ENCODE measurements at places on chromosomes 4 and X.
A peak's percentile ranks its signal among the peaks of the same experiment; 100 is the strongest.

DNA sequence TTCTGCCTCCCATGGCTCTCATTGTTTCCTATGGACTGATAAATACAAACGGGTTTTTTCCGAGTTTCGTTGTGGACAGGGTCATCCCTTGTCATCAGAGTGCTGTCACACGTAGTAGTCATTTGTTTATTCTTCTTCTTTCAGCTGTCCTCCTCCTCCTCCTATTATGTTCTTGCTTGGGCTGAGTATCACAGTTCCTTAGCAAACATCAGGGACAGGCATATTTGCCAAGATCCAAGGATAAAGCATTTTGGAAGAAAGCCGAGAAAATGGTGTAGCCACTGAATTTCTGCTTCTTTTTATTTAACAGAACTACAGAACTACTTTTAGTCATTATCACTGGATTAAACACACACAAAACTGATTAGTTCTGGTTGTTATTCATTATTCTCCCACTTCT, 167.9 kb downstream of the MAML3 start:
- DNase-seq: no peak

- no peak for DNase-seq
Observed at GRCh38 chr4:101356928-101357327, 9.6 kb upstream of the PPP3CA start.

DNA sequence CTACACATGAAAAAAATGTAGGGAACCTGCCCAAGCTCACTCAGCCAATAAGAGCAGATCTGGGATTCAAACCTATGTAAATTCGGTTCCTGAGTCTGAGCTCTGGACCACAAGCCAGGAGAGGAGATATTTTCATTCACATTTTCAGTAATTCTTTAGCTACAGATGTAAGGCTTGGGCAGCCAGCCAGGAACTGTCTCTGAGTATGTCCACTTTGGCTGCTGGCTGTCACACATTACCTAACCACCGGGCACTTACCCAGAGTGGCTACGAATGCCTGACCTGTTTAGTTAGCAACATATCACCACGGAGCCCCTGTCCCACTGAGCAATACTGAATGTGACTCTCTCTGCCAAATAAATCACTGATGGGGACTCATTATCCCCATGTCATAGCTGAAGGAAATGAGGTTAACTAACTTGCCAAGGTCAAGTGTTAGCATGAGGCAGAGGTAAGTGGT, 15.3 kb downstream of the USP46 start:
- no peak for DNase-seq

DNA sequence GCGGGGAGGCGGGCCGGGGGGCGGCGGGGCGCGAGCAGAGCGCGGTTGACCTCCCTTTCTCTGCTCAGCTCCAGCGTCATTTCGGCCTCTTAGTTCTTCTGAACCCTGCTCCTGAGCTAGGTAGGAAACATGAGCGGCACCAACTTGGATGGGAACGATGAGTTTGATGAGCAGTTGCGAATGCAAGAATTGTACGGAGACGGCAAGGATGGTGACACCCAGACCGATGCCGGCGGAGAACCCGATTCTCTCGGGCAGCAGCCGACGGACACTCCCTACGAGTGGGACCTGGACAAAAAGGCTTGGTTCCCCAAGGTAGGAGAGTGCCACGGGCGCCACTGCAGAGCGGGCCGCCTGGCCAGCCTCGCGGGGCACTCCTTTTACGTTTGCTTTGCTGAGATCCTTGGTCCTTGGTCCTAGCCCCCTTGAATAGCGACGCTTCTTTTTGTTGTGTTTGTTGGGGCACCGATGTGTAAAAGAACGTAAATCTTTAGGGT, at the start of gene HTATSF1:
Gene HTATSF1 (plus strand): TSS at position 37 of the 497 bp plus-strand sequence. CDS start 93 bp downstream, at position 130.
- no peak for DNase-seq

DNA sequence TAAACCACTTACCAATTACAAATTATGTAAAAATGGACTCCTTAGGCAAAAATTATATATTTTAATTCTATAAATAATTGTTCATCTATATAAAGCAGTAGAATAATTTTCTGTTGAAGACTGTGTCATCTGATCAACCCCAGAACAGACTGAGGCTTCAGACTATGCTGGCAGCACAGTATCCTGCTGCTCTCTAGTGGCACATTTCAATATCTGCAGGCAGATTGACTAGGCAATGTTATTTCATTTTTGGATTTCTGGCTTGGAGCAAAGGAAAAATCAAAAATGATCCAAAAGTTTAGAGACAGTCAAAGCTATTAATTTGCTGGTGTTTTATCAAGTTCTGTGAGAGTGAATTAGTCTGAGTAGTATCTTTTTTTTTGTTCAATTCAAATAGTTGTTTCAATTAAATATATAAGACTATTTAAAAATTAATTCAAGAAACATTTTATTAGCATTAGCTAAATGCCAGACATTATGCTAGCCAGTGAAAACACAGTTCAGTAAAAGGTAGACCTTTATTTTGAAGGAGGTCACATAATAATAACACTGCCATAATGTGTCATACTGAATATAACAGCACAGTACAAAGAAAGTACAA, 21.3 kb upstream of the SULT1E1 start:
- DNase-seq: peak; percentile 23

- peak; percentile 2 for DNase-seq
Observed at GRCh38 chr4:183658362-183659028, 490 bp downstream of the RWDD4 start.
